Lower lobe of right lung (tissue), 2 donors: ENCODE measurements at places on chromosomes 7 and 10.
A peak's percentile ranks its signal among the peaks of the same experiment; 100 is the strongest.

DNA sequence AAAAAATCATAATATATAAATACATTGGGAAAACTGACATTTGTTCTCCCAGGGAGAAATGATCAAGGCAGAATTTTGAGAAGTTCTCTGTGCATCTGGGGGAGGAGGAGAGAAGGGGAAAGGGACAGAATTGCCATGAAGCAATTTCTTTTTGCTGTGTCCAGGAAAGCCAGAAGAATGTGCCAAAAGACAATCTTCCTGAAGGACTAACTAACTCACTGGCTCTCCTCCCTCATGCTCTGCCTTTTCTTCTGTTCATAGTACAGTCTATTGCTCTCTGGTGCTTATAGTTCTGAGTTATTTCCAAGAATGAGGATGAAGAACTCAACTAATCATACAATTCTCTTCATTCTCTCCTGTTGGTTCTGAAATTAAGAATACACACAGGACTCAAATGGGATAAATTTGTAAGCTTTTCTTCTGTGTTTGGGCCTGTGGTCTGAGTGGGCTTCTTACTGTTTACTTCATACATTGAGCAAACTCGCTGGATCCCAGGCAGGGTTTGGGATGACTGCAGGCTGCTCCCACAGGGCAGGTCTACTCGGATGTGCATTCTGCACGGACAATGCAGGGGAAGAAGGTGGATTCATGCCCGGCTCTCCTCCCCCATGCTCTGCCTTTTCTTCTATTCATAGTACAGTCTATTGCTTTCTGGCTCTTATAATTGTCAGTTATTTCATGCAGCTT is 22.2 kb upstream of the FAM171A1 start:
- DNase-seq, result no peak
- no peaks in the 10 kb centered on the region for H3K36me3 ChIP-seq
- no peaks in the 10 kb centered on the region for H3K27me3 ChIP-seq
- no peak overlapping the region for H3K27ac ChIP-seq
- H3K4me1 ChIP-seq, result no peaks in the 10 kb centered on the region

GRCh38 chr7:39582536-39582935 is 16.3 kb downstream of the YAE1 start:
- H3K27me3 ChIP-seq, result no peaks in the 10 kb centered on the region
- H3K27ac ChIP-seq, result no peak overlapping the region
- no peaks in the 10 kb centered on the region for H3K4me1 ChIP-seq
- no peak overlapping the region for H3K4me3 ChIP-seq
- no peak for DNase-seq

- no peaks in the 10 kb centered on the region for H3K36me3 ChIP-seq
- H3K4me3 ChIP-seq, result no peak overlapping the region
- no peak for DNase-seq
- no peak overlapping the region for H3K27ac ChIP-seq
- H3K4me1 ChIP-seq, result no peaks in the 10 kb centered on the region
Measured at GRCh38 chr10:25692761-25693160, 241.3 kb upstream of the MYO3A start.

- H3K27me3 ChIP-seq, result peaks cover 4% of the 10 kb centered on the region
- H3K4me1 ChIP-seq, result no peaks in the 10 kb centered on the region
- H3K4me3 ChIP-seq, result no peak overlapping the region
- no peak overlapping the region for H3K27ac ChIP-seq
- H3K36me3 ChIP-seq, result no peaks in the 10 kb centered on the region
Measured at GRCh38 chr10:47340608-47341170, 7.5 kb upstream of the RBP3 start.

DNA sequence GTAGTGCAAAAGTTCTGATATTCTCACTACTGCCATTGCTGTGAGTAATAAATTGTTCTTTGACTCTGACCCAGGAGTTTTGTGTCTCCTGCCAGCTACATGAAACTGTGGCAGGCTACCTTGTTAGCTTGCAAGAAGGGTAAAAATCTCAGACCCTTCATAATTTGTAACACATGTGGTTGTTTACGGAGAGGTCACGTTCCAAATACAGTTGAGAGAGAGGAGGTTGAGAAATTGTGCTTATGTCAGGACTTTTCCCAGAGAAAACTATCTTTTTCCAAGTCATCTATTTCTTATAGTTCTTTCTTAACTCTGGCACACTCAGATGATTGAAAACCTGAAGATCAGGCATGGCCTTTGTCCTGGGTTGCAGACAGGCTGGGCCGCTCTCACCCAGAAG is 114.4 kb upstream of the SVIL start:
- H3K27me3 ChIP-seq, result no peaks in the 10 kb centered on the region
- no peak overlapping the region for H3K27ac ChIP-seq
- no peak overlapping the region for H3K4me3 ChIP-seq
- no peak for DNase-seq
- H3K36me3 ChIP-seq, result no peaks in the 10 kb centered on the region
- H3K4me1 ChIP-seq, result peaks cover 7% of the 10 kb centered on the region

GRCh38 chr7:74683799-74684198 is 26.3 kb downstream of the GTF2I start:
- H3K36me3 ChIP-seq, result peaks cover 2% of the 10 kb centered on the region
- H3K4me1 ChIP-seq, result no peaks in the 10 kb centered on the region
- H3K27ac ChIP-seq, result no peak overlapping the region
- no peaks in the 10 kb centered on the region for H3K27me3 ChIP-seq
- DNase-seq, result no peak
- H3K4me3 ChIP-seq, result no peak overlapping the region

GRCh38 chr7:137590756-137591305 is 247.3 kb upstream of the PTN start:
- H3K4me1 ChIP-seq, result peaks cover 6% of the 10 kb centered on the region
- no peak for DNase-seq
- no peaks in the 10 kb centered on the region for H3K36me3 ChIP-seq
- no peak overlapping the region for H3K27ac ChIP-seq
- H3K27me3 ChIP-seq, result no peaks in the 10 kb centered on the region

- H3K36me3 ChIP-seq, result no peaks in the 10 kb centered on the region
- no peaks in the 10 kb centered on the region for H3K4me1 ChIP-seq
- H3K27me3 ChIP-seq, result no peaks in the 10 kb centered on the region
- no peak overlapping the region for H3K27ac ChIP-seq
- DNase-seq, result no peak
Measured at GRCh38 chr10:6002809-6003510, 25.6 kb upstream of the IL15RA start.

- H3K36me3 ChIP-seq, result no peaks in the 10 kb centered on the region
- no peaks in the 10 kb centered on the region for H3K27me3 ChIP-seq
- H3K27ac ChIP-seq, result no peak overlapping the region
- no peaks in the 10 kb centered on the region for H3K4me1 ChIP-seq
- no peak overlapping the region for H3K4me3 ChIP-seq
Measured at GRCh38 chr7:139169816-139170215, 60.3 kb upstream of the ZC3HAV1 start.

- H3K27ac ChIP-seq, result no peak overlapping the region
- no peak overlapping the region for H3K4me3 ChIP-seq
- no peaks in the 10 kb centered on the region for H3K36me3 ChIP-seq
- no peaks in the 10 kb centered on the region for H3K4me1 ChIP-seq
- no peaks in the 10 kb centered on the region for H3K27me3 ChIP-seq
Measured at GRCh38 chr10:61250131-61250530, 203.1 kb downstream of the TMEM26 start.

GRCh38 chr10:114239994-114240345 is 916 bp downstream of the VWA2 start:
- H3K27ac ChIP-seq, result peak overlapping the region; percentile 70
- peaks cover 34% of the 10 kb centered on the region for H3K4me1 ChIP-seq
- peak overlapping the region; percentile 61 for H3K4me3 ChIP-seq
- H3K27me3 ChIP-seq, result peaks cover 24% of the 10 kb centered on the region
- no peaks in the 10 kb centered on the region for H3K36me3 ChIP-seq

- H3K4me1 ChIP-seq, result no peaks in the 10 kb centered on the region
- H3K4me3 ChIP-seq, result no peak overlapping the region
- no peak overlapping the region for H3K27ac ChIP-seq
- no peaks in the 10 kb centered on the region for H3K27me3 ChIP-seq
- no peaks in the 10 kb centered on the region for H3K36me3 ChIP-seq
Measured at GRCh38 chr7:136728945-136729344, 139.5 kb upstream of the CHRM2 start.

- no peak overlapping the region for H3K27ac ChIP-seq
- peaks cover 25% of the 10 kb centered on the region for H3K4me1 ChIP-seq
- H3K4me3 ChIP-seq, result no peak overlapping the region
- H3K36me3 ChIP-seq, result no peaks in the 10 kb centered on the region
- no peak for DNase-seq
Measured at GRCh38 chr7:12768948-12769347, 81.5 kb downstream of the ARL4A start.

DNA sequence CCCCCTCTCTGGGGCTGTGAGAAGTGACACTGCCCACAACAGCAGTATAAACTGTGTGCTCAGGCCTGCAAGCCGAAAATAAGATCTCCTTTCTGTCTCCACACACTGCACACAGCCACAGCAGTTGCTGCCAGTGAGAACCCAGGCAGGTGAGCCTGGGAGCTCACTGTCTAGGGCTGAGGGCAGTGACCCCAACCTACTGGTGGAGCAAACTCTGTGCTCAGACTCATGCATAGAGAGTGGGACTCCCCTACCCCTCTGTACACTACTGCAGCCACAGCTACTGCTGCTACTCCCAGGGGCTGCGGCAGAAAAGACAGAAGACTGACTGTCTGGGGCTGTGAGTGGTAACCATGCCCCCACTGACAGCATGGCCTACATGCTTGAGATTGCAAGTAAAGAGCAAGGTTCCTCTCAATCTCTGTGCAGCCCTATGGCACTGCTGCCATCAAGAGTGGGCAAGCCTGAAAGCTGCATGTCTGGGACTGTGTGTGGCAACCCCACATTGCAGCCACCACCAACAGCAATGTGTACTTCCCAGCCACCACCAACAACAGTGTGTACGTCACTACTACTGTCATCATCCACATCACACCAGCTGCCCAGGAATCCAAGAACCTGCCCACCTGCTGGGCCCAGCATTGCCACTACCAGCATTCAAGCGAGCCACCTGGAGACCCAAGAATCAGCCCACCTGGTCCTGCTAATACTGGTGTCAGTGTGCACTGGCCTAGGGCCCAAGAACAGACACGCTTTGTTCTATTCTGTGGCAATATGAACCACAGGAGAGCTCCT is 226.1 kb downstream of the XPNPEP1 start:
- no peaks in the 10 kb centered on the region for H3K4me1 ChIP-seq
- H3K36me3 ChIP-seq, result no peaks in the 10 kb centered on the region
- H3K27ac ChIP-seq, result no peak overlapping the region
- no peak for DNase-seq
- no peaks in the 10 kb centered on the region for H3K27me3 ChIP-seq

- no peaks in the 10 kb centered on the region for H3K27me3 ChIP-seq
- H3K27ac ChIP-seq, result no peak overlapping the region
- H3K4me3 ChIP-seq, result no peak overlapping the region
- no peak for DNase-seq
Measured at GRCh38 chr10:71332466-71332865, 13.4 kb downstream of the SLC29A3 start.

DNA sequence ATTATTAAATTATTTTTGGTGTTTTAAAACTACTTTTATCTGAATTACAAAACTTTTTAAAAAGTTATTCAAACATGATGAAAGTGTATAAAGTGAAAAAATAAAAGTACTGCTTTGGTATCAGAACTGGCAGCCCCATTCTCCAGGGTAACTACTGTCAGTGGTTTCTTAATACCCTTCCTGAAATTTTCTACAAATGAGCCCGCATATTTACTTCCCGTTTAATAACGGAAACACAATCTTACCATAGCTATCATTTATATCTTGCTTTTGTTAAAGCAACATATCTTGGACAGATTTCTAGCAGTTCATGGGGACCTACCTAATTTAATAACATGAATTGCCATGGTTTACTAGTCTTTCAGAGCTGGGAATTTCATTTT is 249.9 kb downstream of the RNLS start:
- H3K27ac ChIP-seq, result no peak overlapping the region
- no peaks in the 10 kb centered on the region for H3K27me3 ChIP-seq
- H3K4me3 ChIP-seq, result no peak overlapping the region
- DNase-seq, result no peak
- no peaks in the 10 kb centered on the region for H3K4me1 ChIP-seq
- no peaks in the 10 kb centered on the region for H3K36me3 ChIP-seq

GRCh38 chr7:118046801-118047200 is 137.2 kb upstream of the LSM8 start:
- no peaks in the 10 kb centered on the region for H3K4me1 ChIP-seq
- no peak overlapping the region for H3K27ac ChIP-seq
- H3K36me3 ChIP-seq, result no peaks in the 10 kb centered on the region

DNA sequence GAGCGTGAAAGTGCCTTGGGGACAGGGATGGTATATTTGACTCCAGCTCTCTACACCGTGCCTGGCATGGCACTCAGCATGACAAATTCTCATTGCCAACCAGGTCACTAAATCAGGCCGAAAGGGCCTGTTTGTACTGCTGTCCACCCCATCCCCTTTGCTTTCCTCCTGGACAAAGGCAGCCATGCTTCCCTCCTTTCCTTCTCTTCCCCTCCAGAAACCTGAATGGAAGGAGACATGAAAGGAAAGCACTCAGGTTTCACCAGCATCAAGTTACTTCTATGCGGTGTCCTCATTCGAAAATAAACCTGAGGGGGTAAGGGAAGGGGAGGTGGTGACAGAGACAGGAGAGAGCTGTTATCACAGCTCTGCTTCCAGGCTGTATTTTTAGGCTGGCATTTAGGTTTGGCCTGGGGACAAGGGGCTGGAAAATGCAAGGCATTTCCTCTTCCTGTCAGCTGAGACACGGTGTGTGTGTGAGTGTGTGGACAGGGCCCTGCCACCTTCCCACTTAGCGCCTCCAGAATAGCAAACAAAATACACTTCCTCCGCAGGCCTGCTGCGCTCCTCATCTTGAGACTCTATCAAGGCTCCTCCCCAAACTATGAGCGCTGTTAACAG is 79.9 kb upstream of the COL13A1 start:
- no peaks in the 10 kb centered on the region for H3K4me1 ChIP-seq
- H3K36me3 ChIP-seq, result no peaks in the 10 kb centered on the region

GRCh38 chr7:32357535-32358277 is 132.5 kb downstream of the LSM5 start:
- DNase-seq, result no peak
- H3K4me1 ChIP-seq, result no peaks in the 10 kb centered on the region
- no peak overlapping the region for H3K4me3 ChIP-seq
- peaks cover 4% of the 10 kb centered on the region for H3K27me3 ChIP-seq
- no peaks in the 10 kb centered on the region for H3K36me3 ChIP-seq

GRCh38 chr10:118272149-118272721 is 69.9 kb downstream of the FAM204A start:
- H3K36me3 ChIP-seq, result no peaks in the 10 kb centered on the region
- H3K27me3 ChIP-seq, result peaks cover 16% of the 10 kb centered on the region
- no peaks in the 10 kb centered on the region for H3K4me1 ChIP-seq
- H3K4me3 ChIP-seq, result peak overlapping the region; percentile 28
- peak overlapping the region; percentile 24 for H3K27ac ChIP-seq

GRCh38 chr10:33566426-33566825 is 232.0 kb upstream of the NRP1 start:
- H3K4me3 ChIP-seq, result no peak overlapping the region
- no peaks in the 10 kb centered on the region for H3K36me3 ChIP-seq
- DNase-seq, result no peak
- H3K27me3 ChIP-seq, result no peaks in the 10 kb centered on the region
- H3K27ac ChIP-seq, result no peak overlapping the region
- H3K4me1 ChIP-seq, result no peaks in the 10 kb centered on the region

DNA sequence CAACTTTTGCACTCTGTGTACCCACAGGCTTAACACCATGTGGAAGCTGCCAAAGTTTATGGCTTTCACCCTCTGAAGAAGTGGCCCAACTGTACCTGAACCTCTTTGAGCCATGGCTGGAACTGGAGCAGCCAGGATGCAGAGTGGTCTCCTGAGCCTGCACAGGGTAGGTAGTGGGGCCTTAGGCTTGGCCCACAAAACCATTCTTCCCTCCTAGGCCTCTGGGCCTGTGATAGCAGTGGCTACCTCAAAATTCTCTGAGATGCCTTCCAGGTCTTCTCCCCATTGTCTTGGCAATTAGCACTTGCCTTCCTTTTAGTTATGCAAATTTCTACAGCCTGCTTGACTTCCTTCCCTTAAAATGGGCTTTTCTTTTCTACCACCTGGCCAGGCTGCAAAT is 19.3 kb upstream of the SPAM1 start:
- no peaks in the 10 kb centered on the region for H3K36me3 ChIP-seq
- DNase-seq, result no peak
- no peak overlapping the region for H3K27ac ChIP-seq
- H3K4me3 ChIP-seq, result no peak overlapping the region
- no peaks in the 10 kb centered on the region for H3K4me1 ChIP-seq
